ENCODE measurements at places on chromosomes 3 and 15.

DNA sequence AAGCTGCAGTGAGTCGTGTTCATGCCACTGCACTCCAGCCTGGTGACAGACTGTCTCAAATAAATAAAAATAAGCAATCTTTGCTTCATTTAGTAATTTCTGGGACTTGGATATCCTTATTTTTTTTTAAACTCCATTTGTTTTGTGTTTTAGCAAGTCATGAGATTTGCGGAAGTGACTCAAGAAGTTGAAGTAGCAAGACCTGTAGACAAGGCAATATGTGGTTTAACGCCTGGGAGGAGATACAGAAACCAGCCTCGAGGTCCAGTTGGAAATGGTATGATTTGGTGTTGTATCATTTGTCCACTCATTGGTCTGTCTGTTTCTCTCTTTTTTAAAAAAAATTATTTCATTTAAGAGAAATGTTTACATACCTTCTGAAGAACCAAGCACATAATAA, 16.6 kb upstream of the RPLP1 start:
- no peak for DNase-seq

GRCh38 chr15:22839046-22839695, 705 bp downstream of the NIPA2 start:
- no peak for DNase-seq

GRCh38 chr3:187358068-187358467, 10.1 kb upstream of the RTP4 start:
- DNase-seq: no peak

- DNase-seq: no peak
Measured at GRCh38 chr15:51130344-51130743, 35.6 kb upstream of the TNFAIP8L3 start.

DNA sequence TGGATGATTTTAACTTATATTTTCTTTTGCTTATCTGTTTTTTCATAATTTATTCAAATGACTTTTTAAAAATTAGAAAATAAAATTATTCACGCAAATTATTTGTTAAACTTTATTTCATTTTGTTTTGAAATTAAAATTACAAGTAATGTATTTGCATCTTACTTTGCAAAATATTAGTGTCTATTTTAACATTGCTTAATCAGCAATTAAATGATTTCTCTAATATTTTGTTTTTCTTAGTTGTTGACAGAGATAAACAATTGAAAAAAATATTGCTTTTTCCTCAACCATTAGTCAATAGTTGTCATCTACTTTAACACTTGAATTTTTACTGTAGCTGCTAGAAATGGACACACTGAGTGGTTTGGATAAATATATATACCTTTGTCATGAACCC, 32.8 kb upstream of the PYDC2 start:
- DNase-seq: no peak

- DNase-seq: no peak
Measured at GRCh38 chr3:101988596-101988995, 139.3 kb downstream of the NFKBIZ start.

- no peak for DNase-seq
Measured at GRCh38 chr15:100926258-100926657, 7.1 kb downstream of the LRRK1 start.

DNA sequence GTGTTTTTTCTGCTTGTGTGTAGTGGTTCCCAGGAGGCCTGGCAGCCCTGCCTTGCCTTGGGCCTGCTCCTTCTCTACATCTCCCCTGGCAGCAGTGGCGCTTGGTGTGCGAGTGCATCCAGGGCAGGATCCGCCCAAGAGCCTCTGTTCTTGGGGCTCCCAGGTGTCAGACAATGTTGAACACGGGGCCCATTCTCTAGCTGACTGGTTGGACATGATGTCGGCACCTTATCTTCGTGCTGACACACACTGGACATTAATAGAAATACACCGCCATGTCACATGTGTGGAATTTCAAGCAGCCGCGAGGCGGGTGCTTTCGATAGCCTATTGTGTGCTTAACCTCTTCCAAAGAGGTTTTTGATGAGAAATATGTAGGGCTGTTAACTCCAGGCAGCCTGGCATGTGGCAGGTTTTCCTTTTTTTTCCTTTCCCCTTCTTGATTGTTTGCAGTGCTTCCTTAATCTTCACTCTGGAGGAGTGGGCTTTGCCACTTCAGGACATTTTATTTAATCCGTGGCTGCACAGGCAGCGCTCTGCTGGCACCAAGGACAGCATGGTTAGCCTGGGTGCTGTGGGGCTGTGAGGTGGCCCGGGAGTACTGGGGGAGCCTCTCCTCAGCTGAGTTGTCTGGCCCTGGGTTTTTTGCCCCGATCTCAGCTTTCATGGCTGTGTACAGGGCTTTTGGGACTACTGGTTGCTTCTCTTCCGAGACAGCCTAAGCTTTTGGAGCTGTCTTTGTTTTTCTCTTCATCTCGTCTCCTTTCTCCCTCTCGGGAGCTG, 42.5 kb downstream of the CHCHD6 start:
- no peak for DNase-seq

GRCh38 chr3:124599147-124599765, 131.0 kb upstream of the UMPS start:
- no peak for DNase-seq

GRCh38 chr15:62163397-62164013, 1.6 kb downstream of the C2CD4B start:
- DNase-seq: no peak

DNA sequence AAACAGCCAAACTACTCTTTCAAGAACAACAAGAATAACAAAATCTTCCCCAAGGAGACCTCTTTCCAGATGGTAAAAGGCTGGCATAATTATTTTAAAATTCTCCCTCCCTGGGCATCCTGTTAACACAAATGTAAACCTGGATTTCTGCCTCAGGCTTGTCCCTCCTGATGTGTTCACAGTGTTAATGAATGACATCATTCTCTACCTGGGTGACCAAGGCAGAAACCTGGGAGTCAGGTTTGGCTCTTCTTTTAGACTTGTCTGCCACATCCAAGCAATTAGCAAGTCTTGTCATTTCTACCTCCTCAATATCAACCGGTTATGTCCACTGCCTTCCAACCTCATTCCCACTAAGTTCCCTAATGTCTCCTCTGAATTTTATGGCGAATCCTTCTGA, 368.7 kb upstream of the TBL1XR1 start:
- DNase-seq: no peak

DNA sequence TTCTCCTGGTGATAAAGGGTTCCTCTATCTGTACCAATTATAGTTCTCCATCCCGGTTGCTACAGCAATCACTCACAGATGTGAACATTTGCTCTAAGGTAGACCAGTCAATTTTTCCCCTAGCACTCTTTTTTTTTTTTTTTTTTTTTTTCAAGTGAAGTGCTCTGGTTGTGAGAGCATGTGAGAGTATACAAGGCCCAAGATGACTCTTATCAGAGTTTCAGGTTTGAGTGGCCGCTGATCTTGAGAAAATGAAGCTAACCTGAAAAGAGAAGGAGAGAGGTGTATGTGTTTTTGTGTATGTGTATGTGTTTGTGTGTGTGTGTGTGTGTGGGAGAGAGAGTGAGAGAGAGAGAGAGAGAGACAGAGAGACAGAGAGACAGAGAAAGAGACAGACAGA, 44.4 kb upstream of the OTOL1 start:
- DNase-seq: no peak

DNA sequence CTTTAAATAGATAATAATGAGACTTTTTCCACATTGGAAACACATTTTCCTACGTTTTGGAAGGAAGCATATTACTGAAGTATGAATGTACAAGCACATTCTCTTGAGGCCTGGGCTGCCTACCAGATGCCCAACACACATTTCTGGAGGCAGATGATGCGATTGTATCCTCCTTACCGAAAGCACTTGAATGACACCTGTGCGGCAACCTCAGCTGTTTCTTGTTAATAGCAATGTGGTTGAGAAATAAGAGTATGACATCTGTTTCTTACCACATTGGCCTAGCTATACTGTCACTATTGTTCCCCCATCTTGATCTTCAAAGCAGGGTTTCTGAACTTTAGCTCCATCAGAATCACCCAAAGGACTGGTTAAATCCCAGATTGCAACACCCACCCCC, 84.8 kb downstream of the ARPP21 start:
- DNase-seq: no peak

DNA sequence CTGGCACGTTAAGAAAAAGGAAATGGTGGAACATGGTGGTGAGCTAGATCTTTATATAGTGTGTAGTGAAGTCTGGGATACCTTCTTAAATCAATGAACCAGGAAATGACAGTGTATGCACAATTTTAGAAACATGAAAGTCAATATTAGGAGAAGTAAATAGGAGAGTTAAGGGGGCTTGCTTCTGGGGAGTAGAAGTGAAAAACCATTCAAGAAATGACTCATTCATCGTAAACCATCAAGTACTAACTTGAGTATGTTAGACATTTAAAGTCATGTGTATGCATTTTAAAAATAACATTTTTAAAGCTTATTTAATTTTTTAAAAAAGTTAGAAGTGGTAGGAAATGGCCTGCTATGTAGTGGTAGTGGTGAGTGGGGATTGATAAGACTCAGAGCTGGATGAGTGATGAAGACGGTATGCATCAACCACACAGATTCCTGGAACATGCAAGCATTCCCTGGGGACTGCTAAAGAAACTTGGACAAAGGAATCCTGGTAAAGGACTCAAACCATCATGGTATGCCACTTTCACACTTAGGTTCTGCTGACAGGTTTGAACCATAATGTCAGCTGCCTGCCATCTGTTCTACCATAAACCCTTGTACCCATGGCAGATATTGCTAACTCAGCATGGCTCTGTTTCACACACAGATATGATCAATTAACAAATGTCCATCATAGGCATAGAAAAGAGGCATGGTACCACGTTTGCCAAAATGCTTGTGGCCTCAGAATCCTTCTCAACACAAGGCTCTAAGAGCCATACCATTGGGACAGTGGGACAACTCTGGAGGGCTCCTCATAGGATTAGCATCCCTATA, 28.9 kb upstream of the MITF start:
- no peak for DNase-seq

GRCh38 chr3:45084820-45085816, 59.0 kb downstream of the CLEC3B start:
- no peak for DNase-seq

GRCh38 chr3:172313671-172314070, 134.6 kb downstream of the GHSR start:
- no peak for DNase-seq

DNA sequence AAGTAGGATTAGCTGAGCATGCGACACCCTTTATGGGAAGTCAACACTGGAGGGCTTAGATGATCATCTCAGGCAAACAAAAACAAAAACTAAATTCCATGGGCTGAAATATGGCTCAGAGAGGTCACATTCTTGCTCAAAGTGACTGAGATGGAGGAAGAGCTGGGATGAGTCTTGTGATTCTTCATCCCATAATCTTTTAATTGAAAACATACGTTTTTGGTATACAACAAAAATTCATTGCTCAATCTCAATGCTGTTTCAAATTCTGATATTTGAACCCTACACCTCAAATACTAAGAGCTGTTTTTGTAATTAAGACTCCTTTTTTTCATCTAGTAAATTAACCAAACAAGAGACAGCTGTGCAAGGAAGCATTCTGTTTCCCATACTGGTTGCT, 257.0 kb downstream of the NR1D2 start:
- DNase-seq: no peak

GRCh38 chr3:132822266-132822665, 100.1 kb upstream of the NPHP3 start:
- DNase-seq: no peak

- no peak for DNase-seq
Measured at GRCh38 chr15:81103857-81104256, 30.2 kb upstream of the CFAP161 start.
